ENCODE measurements at places on chromosomes 2 and 18.
A peak's percentile ranks its signal among the peaks of the same experiment; 100 is the strongest.

DNA sequence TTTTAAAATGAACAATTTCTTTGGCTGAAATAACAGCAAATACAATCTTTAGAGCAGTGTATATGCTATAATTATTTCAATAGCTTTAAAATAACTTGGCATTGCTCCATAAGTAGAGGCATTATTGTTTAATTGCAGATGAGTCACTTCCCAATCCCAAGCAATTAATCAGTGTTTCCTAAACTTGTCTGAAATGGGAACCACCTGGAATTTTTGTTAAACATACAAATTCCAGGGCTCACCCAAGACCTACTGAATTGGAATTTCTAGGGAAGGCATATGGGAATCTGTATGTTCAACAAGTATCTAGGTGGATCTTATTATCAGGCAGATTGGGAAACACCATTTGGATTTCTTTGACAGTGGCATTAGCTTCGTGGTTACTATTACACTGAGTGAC is 27.1 kb upstream of the FMNL2 start:
- H3K4me3 ChIP-seq: no peak overlapping the region
- no peaks in the 10 kb centered on the region for H3K4me1 ChIP-seq
- no peak overlapping the region for H3K27ac ChIP-seq
- H3K36me3 ChIP-seq: no peaks in the 10 kb centered on the region

GRCh38 chr18:73983970-73984369 is 163.7 kb downstream of the FBXO15 start:
- no peaks in the 10 kb centered on the region for H3K36me3 ChIP-seq
- no peak overlapping the region for H3K4me3 ChIP-seq
- H3K27ac ChIP-seq: no peak overlapping the region
- DNase-seq: no peak
- H3K4me1 ChIP-seq: no peaks in the 10 kb centered on the region

- peaks cover 9% of the 10 kb centered on the region for H3K36me3 ChIP-seq
- peak overlapping the region; percentile 38 for H3K27ac ChIP-seq
Measured at GRCh38 chr18:56615738-56616520, 22.5 kb downstream of the TXNL1 start.

- H3K27ac ChIP-seq: no peak overlapping the region
- no peak overlapping the region for H3K4me3 ChIP-seq
- no peaks in the 10 kb centered on the region for H3K36me3 ChIP-seq
- no peak for DNase-seq
Measured at GRCh38 chr2:201798252-201798913, 8.0 kb upstream of the CDK15 start.

DNA sequence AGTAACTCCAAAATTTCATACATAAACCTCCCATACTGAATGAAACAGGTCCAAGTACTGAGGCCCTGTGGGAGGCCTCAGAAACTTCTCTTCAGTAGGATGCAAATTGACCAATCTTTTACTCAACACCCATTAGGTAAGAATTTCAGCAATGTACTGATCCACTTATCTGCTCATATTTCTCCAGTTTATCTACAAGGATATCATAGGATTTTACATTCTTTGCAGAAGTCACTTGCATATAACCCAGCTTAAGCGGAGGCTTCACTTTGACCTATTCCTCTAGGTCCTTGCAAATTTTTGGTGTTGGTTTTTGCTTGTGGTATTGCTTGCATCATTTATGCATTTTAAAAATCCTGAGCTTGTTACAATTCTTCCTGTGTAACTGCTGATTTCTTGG is 28.8 kb upstream of the SLC3A1 start:
- no peak for DNase-seq
- H3K4me3 ChIP-seq: no peak overlapping the region
- no peaks in the 10 kb centered on the region for H3K27me3 ChIP-seq
- H3K27ac ChIP-seq: no peak overlapping the region

- no peak for DNase-seq
- H3K36me3 ChIP-seq: peaks cover 2% of the 10 kb centered on the region
- H3K4me3 ChIP-seq: peak overlapping the region; percentile 75
- H3K27me3 ChIP-seq: peaks cover 31% of the 10 kb centered on the region
Measured at GRCh38 chr18:6413579-6414117, 1.1 kb downstream of the L3MBTL4 start.

GRCh38 chr2:112870841-112871835 is 34.6 kb upstream of the IL1B start:
- no peaks in the 10 kb centered on the region for H3K4me1 ChIP-seq
- DNase-seq: no peak
- H3K27me3 ChIP-seq: peaks cover 72% of the 10 kb centered on the region
- no peak overlapping the region for H3K4me3 ChIP-seq

- peaks cover 31% of the 10 kb centered on the region for H3K27me3 ChIP-seq
- no peaks in the 10 kb centered on the region for H3K36me3 ChIP-seq
- H3K27ac ChIP-seq: no peak overlapping the region
- DNase-seq: no peak
- H3K4me1 ChIP-seq: peaks cover 43% of the 10 kb centered on the region
Measured at GRCh38 chr2:207256476-207257207, 90.9 kb upstream of the KLF7 start.

GRCh38 chr2:221361633-221362032 is 210.5 kb downstream of the EPHA4 start:
- H3K27ac ChIP-seq: no peak overlapping the region
- no peak overlapping the region for H3K4me3 ChIP-seq
- DNase-seq: no peak

GRCh38 chr2:53053937-53054336 is 713.7 kb upstream of the CHAC2 start:
- DNase-seq: no peak
- no peak overlapping the region for H3K27ac ChIP-seq
- no peaks in the 10 kb centered on the region for H3K4me1 ChIP-seq
- H3K27me3 ChIP-seq: no peaks in the 10 kb centered on the region
- H3K36me3 ChIP-seq: no peaks in the 10 kb centered on the region

- no peak overlapping the region for H3K27ac ChIP-seq
- no peak overlapping the region for H3K4me3 ChIP-seq
- DNase-seq: peak; percentile 29
- H3K4me1 ChIP-seq: peaks cover 13% of the 10 kb centered on the region
Measured at GRCh38 chr2:196337208-196337953, 166.0 kb upstream of the STK17B start.

- no peaks in the 10 kb centered on the region for H3K4me1 ChIP-seq
- H3K27ac ChIP-seq: no peak overlapping the region
- H3K27me3 ChIP-seq: no peaks in the 10 kb centered on the region
- no peak overlapping the region for H3K4me3 ChIP-seq
- DNase-seq: no peak
Measured at GRCh38 chr18:42365591-42365990, 410.6 kb downstream of the PIK3C3 start.

- peaks cover 23% of the 10 kb centered on the region for H3K4me1 ChIP-seq
- no peaks in the 10 kb centered on the region for H3K27me3 ChIP-seq
- no peak overlapping the region for H3K27ac ChIP-seq
- H3K4me3 ChIP-seq: no peak overlapping the region
Measured at GRCh38 chr2:201203916-201204654, 21.1 kb downstream of the CASP10 start.

DNA sequence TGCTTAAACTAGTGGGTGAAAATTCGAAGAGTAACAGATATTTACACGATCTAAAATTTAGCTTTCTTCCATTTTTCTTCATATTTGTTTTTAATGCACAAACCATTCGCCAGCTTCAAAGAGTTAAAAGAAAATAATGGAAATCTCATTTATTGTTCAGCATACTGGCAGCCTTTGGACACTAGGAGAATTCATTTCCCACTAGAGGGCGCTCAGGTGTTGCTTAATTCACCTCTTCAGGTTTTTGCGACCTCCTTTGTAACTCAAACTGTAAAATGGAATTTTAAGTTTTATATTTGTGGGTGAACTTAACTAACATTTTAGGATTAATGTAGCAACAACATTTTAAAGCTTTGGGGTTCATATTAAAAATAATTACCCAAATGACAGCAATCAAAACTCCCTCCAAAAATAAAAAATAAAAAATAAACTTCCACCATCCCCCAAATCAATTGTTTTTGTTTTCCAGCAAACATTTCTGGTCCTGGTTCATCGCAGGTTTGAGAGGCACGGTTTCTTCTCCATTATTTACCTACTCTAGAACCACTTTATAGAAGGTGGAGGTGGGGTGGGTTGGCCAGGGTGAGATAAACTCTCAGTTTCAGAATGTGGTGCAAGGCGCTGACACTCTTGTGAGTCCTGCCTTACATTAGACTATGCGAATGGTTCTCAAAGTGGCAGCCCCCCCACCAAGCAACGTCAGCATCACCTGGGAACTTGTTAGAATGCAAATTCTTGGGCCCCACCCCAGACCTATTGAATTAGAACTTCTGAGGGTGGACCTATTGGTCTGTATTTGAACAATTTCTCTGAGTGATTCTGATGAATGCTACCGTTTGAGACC is 24.7 kb upstream of the PNPT1 start:
- H3K4me1 ChIP-seq: no peaks in the 10 kb centered on the region
- peak; percentile 58 for DNase-seq
- peaks cover 10% of the 10 kb centered on the region for H3K27me3 ChIP-seq
- no peak overlapping the region for H3K4me3 ChIP-seq
- H3K27ac ChIP-seq: no peak overlapping the region
- no peaks in the 10 kb centered on the region for H3K36me3 ChIP-seq

DNA sequence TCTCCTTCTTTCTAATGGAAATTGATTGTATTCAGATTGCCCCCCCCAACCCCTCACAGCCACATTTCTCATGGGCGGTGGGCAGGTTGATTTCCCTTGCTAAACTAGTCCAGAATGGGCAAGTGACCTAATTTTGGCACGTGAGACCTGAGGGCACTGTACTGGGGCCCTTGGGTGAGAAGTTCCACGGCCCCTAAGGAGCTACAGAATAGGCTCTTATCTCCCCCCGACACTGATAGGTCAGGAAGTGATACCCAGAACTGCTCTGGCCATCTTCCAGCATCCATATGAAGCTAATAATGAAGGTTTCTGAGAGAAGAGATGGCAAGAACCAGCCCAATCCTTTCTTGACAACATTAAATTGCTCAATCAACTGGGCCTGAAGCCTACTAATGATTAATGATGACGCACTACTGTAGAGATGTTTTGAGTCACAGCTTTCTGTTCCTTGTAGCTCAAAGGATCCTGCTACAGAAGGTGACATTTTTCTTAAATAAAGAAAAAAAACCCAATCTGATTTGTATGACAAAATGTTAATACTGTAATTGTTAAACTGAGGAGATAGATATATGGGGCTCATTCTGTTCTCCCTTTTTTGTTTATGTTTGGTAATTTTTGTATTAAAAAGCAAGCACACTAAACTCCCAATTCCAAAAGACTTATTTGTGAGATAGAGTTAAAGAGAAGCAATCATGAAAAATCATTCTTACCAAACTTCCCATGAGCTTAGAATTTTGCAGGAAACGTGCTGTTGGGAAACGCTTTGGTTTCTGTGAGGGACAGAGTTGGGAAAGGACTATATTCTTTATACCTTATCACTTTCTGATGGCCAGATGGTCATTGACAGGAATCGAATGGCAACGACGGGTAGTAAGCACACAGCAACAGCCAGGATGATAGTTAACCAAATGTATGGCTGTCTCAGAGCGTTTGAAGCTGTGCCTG is 28.2 kb upstream of the NARS1 start:
- no peak overlapping the region for H3K27ac ChIP-seq
- DNase-seq: no peak
- peaks cover 14% of the 10 kb centered on the region for H3K4me1 ChIP-seq
- no peaks in the 10 kb centered on the region for H3K27me3 ChIP-seq

GRCh38 chr2:176565641-176566323 is 296.5 kb downstream of the MTX2 start:
- DNase-seq: no peak
- H3K27me3 ChIP-seq: peaks cover 56% of the 10 kb centered on the region
- no peaks in the 10 kb centered on the region for H3K36me3 ChIP-seq
- no peaks in the 10 kb centered on the region for H3K4me1 ChIP-seq
- H3K4me3 ChIP-seq: no peak overlapping the region

GRCh38 chr18:75790796-75791195 is 363.3 kb upstream of the SMIM21 start:
- H3K4me1 ChIP-seq: no peaks in the 10 kb centered on the region
- no peak overlapping the region for H3K27ac ChIP-seq
- no peaks in the 10 kb centered on the region for H3K36me3 ChIP-seq
- no peak for DNase-seq

DNA sequence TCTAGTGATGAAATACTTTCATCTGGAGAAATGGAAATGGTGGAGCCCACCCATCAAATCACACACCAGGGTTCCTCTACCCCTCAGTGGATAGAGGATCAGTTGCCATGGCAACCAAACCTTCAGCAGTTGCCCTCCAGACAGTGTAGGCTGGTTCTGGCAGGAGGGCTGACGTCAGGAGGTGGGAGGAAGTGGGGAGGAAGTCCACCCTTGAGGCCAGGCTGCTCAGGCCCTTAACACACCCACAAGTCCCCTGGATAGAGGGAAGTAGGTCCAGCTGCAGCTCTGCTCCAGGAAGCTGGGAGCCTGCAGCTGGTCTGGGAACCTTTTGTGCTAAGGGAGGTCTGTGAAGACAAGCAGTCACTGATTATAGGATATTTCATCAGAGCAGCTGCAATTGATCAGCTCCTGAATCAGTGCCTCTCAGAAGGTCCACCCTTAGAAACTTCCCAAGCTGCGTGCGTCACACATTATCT is 186.6 kb downstream of the MTX2 start:
- H3K27ac ChIP-seq: no peak overlapping the region
- H3K27me3 ChIP-seq: peaks cover 30% of the 10 kb centered on the region
- H3K4me3 ChIP-seq: no peak overlapping the region
- H3K36me3 ChIP-seq: no peaks in the 10 kb centered on the region
- no peak for DNase-seq

GRCh38 chr18:68800075-68800474 is 2.2 kb downstream of the CCDC102B start:
- no peak overlapping the region for H3K27ac ChIP-seq
- H3K36me3 ChIP-seq: no peaks in the 10 kb centered on the region
- no peak overlapping the region for H3K4me3 ChIP-seq
- H3K4me1 ChIP-seq: no peaks in the 10 kb centered on the region
- H3K27me3 ChIP-seq: no peaks in the 10 kb centered on the region
- no peak for DNase-seq

- no peak overlapping the region for H3K27ac ChIP-seq
- H3K27me3 ChIP-seq: no peaks in the 10 kb centered on the region
- H3K4me1 ChIP-seq: no peaks in the 10 kb centered on the region
- H3K4me3 ChIP-seq: no peak overlapping the region
Measured at GRCh38 chr2:18172607-18173006, 294.1 kb downstream of the KCNS3 start.

- H3K27me3 ChIP-seq: no peaks in the 10 kb centered on the region
- H3K36me3 ChIP-seq: no peaks in the 10 kb centered on the region
- no peak overlapping the region for H3K27ac ChIP-seq
- H3K4me3 ChIP-seq: no peak overlapping the region
- no peaks in the 10 kb centered on the region for H3K4me1 ChIP-seq
Measured at GRCh38 chr2:153886833-153887232, 15.1 kb downstream of the GALNT13 start.

DNA sequence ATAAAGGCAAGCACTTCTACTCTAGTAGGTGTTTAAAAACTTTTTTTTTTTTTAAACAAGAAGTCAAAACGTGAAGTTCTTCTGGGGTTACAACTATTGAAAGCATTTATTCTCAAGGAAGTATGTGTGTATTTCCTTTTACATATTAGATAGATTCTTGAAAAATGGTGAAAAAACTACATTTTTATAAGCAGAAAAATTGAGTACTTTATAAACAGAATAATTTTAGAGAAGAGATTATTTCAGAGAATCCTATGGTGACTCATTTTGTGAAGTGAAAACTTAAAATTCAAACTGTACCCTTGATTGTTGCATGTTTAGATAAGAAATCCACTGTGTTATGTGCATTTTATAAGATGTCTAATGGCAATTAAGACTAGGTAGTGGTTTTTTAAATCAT is 2.9 kb downstream of the EML4 start:
- H3K36me3 ChIP-seq: peaks cover 3% of the 10 kb centered on the region
- H3K4me3 ChIP-seq: no peak overlapping the region
- peaks cover 23% of the 10 kb centered on the region for H3K4me1 ChIP-seq
- H3K27me3 ChIP-seq: no peaks in the 10 kb centered on the region
- no peak overlapping the region for H3K27ac ChIP-seq

All from activated T-cell treated with anti-CD3 and anti-CD28 coated beads, Interleukin-2, amount 50 U/mL, for 72 hours (primary cell).